ENCODE measurements at places on chromosomes 6 and 20.

- no peak for DNase-seq
These were observed 42.2 kb downstream of the CD164 start for GRCh38 chr6:109339906-109340678.

GRCh38 chr20:35917077-35917476, 37.2 kb downstream of the SCAND1 start:
- DNase-seq = no peak

- no peak for DNase-seq
These were observed 1.4 kb downstream of the NKX2-4 start for GRCh38 chr20:21395666-21396598.

DNA sequence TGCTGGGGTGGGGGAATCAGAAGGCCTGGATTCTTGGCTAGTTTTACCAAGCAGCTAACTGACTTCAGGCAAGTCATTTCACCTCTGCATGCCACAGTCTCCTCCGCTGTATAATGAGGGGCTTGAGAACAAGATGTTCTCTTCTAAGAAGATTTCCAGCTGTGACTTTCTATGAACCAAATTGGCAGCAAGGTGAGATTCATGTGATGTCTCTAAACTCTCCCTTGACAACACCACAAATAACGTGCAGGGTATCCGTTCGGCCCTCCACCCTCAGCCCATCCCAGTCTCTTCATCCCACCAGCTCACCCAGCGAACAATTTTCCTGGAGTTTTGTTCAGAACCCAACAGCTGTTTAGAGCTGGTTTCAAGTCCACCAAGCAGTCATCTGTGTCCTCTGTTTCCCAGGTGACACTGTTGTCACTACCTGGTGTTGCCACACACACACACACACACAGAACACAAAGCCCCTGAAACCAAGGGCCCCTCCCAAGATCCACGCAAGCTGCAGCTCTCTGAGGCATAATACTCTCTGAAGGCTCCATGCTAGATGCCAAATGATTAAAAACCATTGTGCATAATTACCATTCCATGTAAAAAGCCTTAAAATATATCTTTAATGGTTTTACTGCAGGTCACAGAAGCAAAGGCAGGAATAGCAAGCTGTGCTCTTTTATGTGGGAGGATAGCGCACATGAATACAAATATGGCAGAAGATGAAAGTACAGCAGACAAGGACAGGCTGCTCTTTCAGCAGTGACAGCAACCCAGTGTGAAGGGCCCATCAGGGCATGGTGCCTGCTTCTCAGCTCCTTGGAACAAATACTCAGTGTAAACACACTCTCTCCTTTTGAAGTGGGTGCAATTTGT, 48.2 kb downstream of the ARHGAP18 start:
- no peak for DNase-seq

- DNase-seq = no peak
These were observed 25.1 kb downstream of the DLGAP4 start for GRCh38 chr20:36331209-36331608.

- DNase-seq = no peak
These were observed 64.6 kb upstream of the PTPN1 start for GRCh38 chr20:50445354-50446151.

- DNase-seq = no peak
These were observed 9.9 kb upstream of the RPS6KA2 start for GRCh38 chr6:166636934-166637333.

- no peak for DNase-seq
These were observed 42.0 kb upstream of the MCHR2 start for GRCh38 chr6:100035873-100036653.

DNA sequence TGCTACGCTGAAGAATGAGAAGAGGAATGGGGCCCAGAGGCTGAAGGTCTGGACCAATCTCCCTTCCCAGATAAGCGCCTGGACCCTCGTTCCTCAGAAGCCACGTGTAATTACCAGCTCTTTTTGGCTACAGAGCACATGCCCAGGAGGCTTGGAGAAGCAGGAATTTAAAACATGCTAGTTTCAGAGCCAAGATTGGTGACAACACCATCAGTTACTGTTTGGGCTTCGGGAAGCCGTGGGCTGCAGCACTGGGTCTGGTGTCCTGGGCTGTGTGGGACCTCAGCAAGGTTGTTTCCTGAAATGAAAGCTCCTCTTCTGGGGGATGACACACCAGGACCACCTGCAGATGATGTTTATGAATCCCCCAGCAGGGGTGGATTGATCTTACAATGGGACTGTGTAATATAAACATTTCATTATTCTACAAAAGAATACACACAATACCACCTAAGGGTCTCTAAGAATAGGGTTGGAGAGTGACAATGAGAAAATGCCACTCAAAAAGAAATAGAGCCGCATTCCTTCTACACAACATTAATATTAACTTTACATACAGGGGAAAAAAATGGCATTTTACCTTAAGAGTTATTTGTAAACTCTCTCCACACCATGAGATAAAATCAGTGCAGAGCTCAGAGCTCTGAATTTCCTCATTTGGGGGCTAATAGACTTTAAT, 207.8 kb upstream of the FOXQ1 start:
- DNase-seq = no peak

GRCh38 chr20:35077341-35077740, 15.3 kb downstream of the TRPC4AP start:
- no peak for DNase-seq

DNA sequence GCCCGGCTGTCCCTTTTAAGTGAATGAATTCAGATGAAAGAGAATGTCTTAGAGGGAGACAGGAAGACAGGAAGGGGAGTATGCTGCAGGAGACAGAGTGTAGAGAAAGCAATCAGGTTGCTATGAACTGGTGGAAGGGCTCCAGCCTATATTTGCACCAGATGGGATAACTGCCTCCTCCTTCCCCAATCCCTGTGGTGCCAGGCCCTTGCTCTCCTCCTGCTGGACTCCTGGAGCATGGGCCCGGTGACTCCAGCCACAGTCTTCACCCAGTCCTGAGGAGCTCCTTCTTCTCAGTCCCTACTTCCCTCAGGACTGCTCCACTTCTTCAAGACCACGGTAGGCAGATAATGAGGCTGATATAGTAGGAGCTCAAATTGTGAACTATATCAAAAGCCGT, 91.8 kb downstream of the TMEM200A start:
- no peak for DNase-seq

DNA sequence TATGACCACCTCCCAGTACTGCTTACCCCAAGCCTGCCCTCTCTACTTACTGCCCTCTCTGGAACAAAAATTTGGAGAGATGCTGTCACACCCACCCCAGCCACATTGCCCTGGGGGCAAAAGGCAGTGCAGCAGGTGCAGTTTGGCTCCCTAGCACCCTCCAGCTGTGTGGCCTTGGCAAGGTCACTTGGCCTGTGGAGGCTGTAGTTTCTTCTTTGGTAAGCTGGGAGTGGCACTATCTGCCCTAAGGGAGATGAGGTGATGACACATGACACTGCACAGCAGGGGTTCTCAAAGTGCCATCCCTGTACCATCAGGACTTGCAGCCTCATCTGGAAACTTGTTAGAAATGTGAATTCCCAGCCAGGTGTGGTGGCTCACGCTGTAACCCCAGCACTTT, 44.8 kb downstream of the TAF8 start:
- no peak for DNase-seq

DNA sequence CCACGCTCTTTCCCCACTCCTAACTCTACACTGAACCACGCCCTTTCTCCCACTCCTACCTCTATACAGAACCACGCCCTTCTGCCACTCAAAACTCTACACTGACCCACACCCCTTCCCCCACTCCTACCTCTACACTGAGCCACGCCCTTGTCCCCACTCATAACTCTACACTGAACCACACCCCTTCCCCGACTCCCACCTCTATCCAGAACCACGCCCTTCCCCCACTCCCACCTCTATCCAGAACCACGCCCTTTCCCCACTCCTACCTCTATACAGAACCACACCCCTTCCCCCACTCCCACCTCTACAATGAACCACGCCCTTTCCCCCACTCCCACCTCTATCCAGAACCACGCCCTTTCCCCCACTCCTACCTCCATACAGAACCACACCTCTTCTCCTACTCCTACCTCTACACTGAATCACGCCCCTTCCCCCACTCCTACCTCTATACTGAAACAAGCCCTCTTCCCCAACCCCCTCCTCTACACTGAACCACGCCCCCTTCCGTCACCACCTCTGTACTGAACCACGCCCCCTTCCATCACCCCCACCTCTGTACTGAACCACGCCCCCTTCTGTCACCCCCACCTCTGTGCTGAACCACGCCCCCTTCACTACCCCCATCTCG, 10.1 kb downstream of the PXMP4 start:
- DNase-seq = no peak

DNA sequence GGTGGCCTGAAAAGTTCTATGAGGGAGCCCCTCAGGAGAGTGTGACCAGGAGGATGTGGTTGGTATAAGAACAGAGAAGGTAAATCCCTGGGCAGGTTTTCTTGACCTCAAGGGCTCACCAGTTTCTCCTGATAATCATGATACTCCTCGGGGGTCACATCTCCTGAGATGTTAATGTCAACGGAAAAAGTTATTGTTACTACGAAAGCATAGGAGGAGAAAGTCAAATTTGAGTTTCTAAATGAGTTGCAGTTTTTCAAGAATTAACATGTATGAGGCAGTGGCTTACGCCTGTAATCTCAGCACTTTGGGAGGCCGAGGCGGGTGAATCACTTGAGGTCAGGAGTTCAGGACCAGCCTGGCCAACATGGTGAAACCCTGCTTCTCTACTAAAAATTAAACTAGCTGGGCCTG, 23.4 kb downstream of the MGME1 start:
- no peak for DNase-seq

- no peak for DNase-seq
These were observed 14.7 kb upstream of the TRIM26 start for GRCh38 chr6:30227763-30228487.

GRCh38 chr6:84769306-84769705, 4.9 kb upstream of the TBX18 start:
- DNase-seq = no peak

- DNase-seq = no peak
These were observed 45.9 kb downstream of the ZNF217 start for GRCh38 chr20:53547664-53548239.

GRCh38 chr6:112781241-112781640, 434.1 kb downstream of the RFPL4B start:
- no peak for DNase-seq
